ENCODE measurements at places on chromosomes 2 and 18.

- peak; percentile 14 for DNase-seq
Measured at GRCh38 chr2:178707476-178707875, 99.7 kb downstream of the TTN start.

GRCh38 chr18:75111760-75112159 is 97.2 kb downstream of the PTGR3 start:
- no peak for DNase-seq

GRCh38 chr2:145199827-145200706 is 680.1 kb upstream of the ZEB2 start:
- no peak for DNase-seq

- no peak for DNase-seq
Measured at GRCh38 chr2:8009010-8009597, 672.8 kb upstream of the ID2 start.

GRCh38 chr2:208545403-208546042 is 138.9 kb downstream of the PTH2R start:
- DNase-seq, result no peak

DNA sequence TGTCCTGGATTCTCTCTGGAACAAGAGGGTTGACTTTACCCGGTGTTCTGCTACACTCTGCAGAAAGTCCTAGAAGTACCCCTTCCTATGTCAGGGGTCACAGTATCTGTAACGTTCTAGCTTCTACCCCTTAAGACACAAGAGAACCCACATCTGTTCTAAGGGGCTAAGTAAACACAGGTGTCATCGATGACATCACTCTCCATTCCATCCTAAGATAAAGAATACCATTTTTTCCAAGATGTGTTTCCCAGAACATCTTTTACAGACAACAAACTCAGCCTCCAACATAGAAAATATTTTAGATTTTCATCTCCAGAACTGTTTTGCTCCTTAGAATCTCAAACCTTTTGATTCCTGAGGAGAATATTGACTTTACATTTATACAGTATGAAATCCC is 239.1 kb downstream of the TRIB2 start:
- DNase-seq, result no peak

DNA sequence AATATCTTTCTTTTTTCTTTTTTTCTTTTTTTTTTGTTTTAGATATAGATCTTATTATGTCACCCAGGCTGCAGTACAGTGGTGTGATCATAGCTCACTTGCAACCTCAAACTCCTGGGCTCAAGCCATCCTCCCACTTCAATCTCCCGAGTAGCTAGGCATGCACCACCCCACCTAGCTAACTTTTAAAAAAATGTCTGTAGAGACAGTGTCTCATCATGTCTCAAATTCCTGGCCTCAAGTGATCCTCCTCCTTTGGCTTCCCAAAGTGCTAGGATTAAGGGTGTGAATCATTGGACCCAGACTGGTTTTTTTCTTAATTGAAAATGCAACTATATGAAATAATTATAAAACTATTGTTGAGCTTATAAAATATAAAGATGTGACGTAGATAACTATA is 9.8 kb upstream of the ZCCHC2 start:
- no peak for DNase-seq

GRCh38 chr2:200993097-200993496 is 29.6 kb upstream of the ORC2 start:
- DNase-seq, result no peak

DNA sequence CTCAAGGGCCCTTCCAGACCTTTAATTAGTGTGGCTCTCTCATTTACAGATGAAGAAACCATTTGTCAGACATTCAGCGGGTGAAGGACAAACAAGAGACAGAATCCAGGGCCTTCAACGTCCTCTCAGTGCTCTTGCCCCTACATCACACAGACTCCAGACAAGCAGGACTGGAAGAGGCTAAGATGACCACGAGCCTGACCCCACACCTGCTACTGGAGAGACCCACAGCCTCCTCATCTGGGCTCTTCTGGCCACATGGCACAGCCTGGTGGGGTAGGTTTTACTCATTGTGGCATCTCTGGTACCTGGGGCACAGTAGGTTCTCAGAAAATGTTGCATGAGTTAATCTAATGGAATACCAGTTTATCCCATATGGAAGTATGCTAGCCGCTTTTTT is 69.6 kb upstream of the TMEM247 start:
- DNase-seq, result no peak

- DNase-seq, result no peak
Measured at GRCh38 chr2:159454185-159454584, 162.2 kb downstream of the BAZ2B start.

DNA sequence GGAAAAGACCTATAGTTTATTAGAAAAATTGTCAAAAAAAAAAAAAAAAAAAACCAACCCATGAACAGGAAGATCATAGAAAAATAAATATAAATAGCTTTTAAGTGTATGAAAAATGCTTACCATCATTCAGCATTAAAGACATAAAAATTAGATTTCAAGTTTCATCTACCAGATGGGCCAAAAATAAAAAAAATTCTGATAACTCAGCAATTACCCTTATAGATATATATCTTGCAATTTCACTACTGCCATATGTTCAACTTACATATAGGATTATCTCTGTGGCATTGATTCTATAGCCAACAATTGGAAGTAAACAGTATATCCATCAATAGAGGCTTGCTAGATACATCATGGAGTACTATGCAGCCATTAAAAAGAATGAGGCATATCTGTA is 126.6 kb upstream of the SMAD2 start:
- no peak for DNase-seq

DNA sequence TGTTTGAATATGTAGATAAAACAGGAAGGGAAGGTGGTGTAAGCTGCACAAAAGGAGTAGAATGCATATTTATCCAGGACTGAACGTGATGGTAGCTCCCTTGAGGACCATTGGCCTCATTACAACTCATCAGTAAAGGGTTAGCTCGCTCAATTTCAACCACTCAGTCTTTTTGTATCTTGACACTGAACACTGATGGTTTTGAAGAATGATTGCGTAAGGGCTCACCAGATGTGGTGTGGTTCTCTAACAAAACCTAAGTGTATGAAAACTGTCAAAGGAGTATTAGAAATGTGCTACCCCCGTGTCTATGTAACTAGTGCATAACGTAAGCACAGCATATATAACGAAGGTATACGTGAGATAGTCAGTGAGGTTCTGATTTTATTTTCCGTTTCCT is 272.4 kb upstream of the THSD7B start:
- no peak for DNase-seq

- no peak for DNase-seq
Measured at GRCh38 chr2:206585335-206585734, 57.0 kb upstream of the FAM237A start.

- no peak for DNase-seq
Measured at GRCh38 chr2:166862468-166863132, 25.7 kb upstream of the XIRP2 start.

DNA sequence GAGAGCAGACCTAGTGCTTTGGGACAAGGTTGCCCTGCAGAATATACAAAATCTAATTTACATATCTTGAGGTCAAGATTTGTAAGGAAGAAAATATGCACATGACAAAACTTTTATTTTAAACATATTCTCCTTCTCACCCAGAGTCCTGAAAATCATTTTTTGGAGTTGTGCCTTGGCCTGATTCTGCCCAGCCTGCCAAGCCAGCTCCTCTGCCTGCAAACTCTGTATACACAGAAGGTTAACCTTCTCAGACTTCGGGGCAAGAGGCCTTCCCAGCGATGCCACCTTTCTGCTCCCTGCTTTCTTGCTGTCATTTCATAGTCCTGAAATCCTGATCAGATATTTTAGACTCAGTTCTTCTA is 95.8 kb upstream of the CAVIN2 start:
- DNase-seq, result no peak

DNA sequence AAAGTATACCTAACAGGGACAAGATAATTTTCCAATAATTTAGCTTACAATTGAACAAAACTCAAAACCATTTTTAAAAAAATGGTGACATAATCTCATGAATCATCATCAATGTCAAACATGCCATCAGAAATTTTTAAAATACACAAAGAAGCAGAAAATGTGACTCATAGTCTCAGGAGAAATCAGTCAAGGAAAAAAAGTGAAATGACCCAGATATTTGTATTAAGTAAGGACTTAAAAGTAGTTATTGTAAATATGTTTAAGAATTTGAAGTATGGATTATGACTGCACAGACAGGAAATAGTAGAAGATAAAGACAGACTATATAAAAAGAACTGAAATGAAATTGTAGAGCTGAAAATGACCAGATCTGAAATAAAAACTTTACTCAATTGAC is 473.9 kb upstream of the SYT4 start:
- DNase-seq, result no peak

DNA sequence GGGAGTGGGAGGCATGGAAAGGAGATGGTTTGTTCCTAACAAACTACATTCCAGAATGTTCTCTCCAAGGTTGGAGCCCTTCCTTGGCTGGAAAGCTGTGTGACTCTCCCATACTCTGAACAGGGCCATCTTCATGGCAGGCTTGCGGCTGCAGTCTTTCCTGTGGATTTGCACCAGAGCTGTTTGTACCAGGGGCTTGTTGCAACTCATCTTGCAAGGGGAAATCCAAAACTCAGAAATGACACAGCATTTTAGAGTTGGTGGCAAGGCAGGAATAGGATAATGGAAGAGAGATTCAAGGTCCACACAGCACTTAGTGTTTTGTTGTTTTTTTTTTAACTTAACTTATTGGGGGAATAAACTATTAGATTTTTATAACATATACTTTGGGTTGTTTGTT is 73.7 kb upstream of the ZNF516 start:
- DNase-seq, result no peak

- no peak for DNase-seq
Measured at GRCh38 chr2:134393075-134393461, 139.2 kb downstream of the MGAT5 start.

DNA sequence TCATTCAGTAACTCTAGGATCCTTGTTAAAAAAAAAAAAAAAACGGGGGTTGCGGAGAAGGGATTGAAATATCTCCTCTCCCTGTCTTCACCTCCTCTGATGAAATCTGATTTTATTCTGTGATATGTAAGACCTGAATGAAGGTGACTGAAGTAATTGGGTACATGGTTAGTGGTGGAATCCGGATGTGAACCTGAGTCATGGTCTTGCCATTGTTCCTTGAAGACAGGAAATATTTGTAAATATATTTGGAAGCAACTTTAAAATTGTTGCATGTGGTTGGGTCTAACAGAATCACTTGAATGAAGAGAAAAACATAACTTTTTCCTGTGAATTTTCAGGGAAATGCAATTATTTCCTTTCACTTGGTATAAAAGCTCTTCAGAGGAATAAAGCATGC is 3.0 kb upstream of the IL1A start:
- DNase-seq, result no peak

GRCh38 chr2:239148495-239149200 is 252.2 kb downstream of the HDAC4 start:
- no peak for DNase-seq

- no peak for DNase-seq
Measured at GRCh38 chr18:6566338-6566911, 151.7 kb upstream of the L3MBTL4 start.

DNA sequence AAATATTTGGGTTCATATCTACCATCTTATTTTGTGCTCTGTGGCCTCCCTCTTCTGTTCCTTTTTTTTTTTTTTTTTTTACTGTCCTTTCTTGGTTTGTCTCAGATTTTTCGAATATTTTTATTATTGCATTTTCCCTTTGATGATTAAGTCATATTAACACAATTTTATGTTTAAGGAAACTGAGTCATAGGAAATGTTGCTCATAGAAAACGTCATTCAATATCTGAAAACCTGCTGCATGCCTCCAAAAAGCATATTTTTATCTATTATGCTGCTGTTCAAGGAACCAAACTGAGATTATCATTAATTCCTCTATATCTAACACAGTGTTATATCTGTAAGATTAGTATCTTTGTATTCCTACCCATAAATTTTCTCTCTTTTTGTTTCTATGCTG is 614.3 kb upstream of the SLC8A1 start:
- no peak for DNase-seq

DNA sequence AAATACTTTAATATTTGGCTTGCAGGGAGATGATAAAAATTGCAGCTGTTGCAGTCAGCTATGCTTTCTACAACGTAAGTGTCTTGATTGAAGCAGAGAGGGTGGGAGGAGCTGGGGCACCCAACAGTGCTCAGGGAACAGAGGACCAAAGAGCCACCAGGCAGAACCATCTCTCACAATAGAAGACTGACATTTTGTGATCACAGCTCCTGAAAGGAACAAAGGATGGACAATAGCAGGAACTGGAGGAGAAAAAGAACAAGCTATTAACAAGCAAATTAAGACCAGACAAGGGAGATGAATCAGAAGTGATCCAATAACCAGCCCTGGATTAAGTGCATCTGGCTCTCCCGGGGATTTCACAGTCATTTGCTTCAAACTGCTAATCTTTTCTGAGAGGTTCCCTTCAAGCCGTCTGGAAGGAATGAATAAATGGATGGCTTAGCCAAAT is 65.7 kb upstream of the SMAD2 start:
- DNase-seq, result no peak

GRCh38 chr2:4135765-4136164 is 432.4 kb downstream of the DCDC2C start:
- no peak for DNase-seq

DNA sequence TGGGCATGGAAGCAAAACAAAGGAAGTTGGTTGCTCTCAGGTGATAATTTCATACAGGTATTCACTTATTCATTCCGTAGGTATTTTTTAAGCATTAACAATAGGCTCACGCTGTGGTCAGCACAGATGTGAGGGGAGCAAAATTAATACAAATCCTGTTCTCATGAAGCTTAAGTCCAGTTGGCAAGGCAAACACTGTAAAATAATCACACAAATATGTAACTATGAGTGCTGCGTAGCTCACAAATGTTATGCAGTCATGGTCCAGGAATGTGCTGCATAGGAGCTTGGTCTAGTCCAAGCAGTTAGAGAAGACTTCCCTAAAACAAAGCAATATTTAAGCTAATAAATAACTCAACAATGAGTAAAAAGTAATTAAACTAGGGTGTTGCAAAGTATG is 23.9 kb downstream of the SP5 start:
- DNase-seq, result no peak

- DNase-seq, result no peak
Measured at GRCh38 chr2:29229640-29230039, 114.4 kb downstream of the CLIP4 start.

DNA sequence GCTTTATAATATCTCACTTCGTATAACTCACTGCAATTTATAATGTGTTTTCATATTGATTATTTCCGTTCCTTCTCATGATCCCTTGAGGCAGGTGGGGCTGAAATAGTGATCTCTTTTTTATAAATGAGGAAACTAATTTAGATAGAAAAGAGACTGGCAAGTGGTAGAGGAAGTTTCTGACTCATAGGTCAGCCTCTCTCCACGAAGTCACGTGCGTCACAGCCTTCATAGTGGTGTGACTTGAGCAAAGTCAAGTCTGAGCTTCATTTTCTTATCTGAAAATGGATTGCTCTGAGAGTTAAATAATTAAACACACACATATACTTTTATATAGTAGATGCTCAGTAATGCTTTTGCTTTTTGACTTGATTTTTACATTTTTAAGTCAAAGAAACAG is 19.9 kb downstream of the ABCG5 start:
- DNase-seq, result no peak

DNA sequence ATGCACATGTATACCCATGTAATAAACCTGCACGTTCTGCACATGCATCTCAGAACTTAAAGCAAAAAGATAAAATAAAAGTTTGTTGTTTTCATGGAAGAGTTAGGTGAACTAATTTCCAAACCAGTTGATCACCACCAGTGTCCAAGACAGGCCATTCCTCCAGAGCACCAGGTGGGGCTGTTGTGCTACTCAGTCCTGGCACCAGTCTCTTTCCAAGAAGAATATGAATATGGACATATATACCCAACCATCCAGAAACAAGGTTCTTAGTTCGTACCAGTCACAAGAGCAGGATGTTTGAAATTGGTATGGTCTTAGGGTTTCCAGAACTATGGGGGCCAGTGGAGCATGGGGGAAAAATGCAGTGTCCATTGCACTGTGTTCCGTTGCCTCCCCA is 17.2 kb upstream of the TNP1 start:
- DNase-seq, result no peak
